Endodermal cell (in vitro differentiated cells): ENCODE measurements at places on chromosomes 4 and X.

DNA sequence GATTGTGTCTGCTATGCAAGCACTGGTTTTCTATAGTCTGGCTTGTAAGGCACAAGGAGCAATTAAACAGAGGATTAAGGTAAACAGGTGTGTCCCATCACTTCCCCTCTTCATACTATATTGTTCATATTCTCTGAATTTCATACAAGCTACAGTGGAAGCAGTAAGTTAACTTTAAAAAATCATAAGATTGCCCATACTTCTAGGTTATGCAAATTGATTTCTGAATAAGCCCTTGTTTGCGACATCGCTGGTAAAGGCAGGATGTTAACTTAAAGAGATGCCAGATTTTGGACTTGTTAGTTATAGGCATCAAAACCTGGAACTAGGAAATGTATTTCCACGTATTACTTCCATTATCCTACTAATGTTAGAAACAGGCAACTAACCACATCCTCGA lies 1.0 kb upstream of the TMEM131L start:
- no peak for DNase-seq

GRCh38 chr4:122479935-122480416 lies 23.5 kb upstream of the IL2 start:
- no peak for DNase-seq

- DNase-seq: peak; percentile 51
Measured at GRCh38 chr4:11468901-11469300, 40.2 kb upstream of the HS3ST1 start.

- DNase-seq: no peak
Measured at GRCh38 chr4:2132438-2132837, 73.3 kb downstream of the NAT8L start.

GRCh38 chr4:59387759-59388758 lies 1812.1 kb upstream of the ADGRL3 start:
- no peak for DNase-seq
